ENCODE measurements at places on chromosomes 5 and 9.
A peak's percentile ranks its signal among the peaks of the same experiment; 100 is the strongest.

- DNase-seq: no peak
Measured at GRCh38 chr5:2803751-2804150, 52.3 kb upstream of the IRX2 start.

DNA sequence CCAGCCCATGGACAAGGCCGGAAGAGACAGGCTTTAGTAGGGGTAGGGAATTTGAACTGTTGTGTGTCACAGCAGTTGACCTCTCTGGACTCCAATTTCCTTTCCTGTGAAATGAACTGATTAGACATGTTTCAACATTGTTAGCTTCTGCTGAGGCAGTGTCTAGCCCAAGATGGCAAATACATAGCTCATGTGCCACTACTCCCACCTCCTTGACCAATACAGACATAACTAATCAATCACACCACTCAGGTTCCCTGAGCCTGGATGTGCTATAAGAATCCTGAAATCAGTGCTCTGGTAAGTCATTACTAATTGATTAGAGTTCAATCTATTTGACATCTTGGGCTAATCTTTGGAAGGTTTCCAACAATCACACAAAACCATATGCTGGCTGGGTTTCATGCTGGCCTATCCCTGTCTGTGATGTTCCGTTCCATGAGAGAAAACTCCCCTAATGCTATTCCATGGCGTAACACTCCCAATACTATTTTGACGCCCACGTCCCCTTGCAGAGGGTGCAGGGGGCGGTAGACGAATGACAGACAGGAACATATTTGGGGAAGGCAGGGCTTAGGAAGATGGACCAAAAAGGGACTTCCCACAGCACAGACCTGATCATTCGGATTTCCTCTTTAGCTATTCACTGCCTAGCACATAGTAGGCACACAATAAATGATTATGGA lies 95.2 kb downstream of the PDE6A start:
- no peak for DNase-seq

- no peak for DNase-seq
Measured at GRCh38 chr9:7287986-7288385, 511.6 kb downstream of the DMAC1 start.

DNA sequence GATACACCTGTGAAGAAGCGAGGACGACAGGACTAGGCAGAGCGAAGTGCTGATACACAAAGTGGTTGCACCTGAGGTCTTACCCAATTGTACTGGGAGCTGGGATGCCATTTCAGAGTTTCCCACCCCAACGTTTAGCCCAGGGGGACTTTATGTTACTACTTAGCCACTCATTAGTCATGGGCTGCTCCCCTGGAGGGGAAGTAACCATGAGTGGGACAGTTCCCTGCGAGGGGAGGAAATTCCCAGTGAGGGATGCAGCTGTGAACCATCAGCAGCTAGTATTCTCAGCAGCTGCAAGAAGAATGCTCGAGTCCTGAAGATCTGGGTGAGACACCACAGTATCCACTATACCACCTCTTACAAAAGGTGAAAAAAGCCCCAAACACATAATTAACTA lies 93.7 kb upstream of the ACTBL2 start:
- DNase-seq: no peak

GRCh38 chr9:75186767-75187380 lies 98.6 kb downstream of the OSTF1 start:
- peak; percentile 28 for DNase-seq

DNA sequence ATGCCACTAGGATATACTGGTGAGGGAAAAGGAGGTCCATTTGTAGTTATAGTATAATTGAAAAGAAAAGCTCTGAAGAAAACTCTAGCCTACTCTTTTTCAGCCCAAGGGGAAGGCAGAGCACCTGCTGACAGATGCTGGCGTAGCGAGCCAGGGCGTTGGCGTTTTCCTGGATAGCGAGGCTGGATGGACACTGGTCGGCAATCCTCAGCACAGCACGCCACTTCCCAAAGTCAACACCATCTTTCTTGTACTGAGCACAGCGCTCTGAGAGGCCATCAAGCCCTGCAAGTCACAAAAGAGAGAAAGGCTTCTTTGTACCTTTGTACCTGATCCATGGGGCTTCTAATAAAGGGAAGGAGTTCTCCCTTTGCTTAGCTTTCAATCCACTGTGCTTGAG lies 8.2 kb downstream of the ALDOB start:
- DNase-seq: no peak

GRCh38 chr9:98911042-98911441 lies 32.7 kb upstream of the COL15A1 start:
- DNase-seq: no peak

DNA sequence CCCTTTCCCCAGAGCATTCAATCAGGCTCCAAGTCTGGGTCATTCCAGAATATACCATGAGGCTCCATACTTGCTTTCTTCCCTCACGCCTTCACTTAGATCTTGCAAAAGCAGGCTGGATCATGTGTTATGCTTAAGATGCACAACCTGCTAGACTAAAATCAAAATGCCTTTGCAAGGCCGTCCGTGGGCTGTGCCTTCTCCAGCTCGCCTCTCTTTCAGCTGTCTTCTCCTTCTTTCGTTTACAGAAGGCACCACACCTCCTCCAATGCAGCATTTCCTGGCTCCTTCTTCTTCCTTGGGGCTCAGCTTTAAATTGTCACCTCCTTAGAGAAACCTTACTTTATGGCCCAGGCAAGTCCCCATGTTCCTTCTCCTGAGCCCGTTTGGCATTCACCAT lies 150.6 kb downstream of the ADCY2 start:
- DNase-seq: no peak

DNA sequence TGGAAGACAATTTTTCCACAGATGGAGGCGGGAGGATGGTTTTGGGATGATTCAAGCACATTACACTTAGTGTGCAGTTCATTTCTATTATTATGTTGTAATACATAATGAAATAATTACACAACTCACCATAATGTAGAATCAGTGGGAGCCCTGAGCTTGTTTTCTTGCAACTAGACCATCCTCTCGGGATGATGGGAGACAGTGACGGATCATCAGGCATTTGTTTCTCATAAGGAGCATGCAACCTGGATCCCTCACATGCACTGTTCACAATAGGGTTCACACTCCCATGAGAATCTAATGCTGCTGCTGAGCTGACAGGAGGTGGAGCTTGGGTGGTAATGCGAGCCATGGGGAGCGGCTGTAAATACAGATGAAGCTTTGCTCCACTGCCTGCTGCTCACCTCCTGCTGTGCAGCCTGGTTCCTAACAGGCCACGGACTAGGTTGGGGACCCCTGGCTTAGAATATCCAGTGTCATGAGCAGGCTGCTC lies 1.6 kb downstream of the STKLD1 start:
- DNase-seq: peak; percentile 66

GRCh38 chr5:17355586-17356346 lies 138.3 kb downstream of the BASP1 start:
- peak; percentile 60 for DNase-seq

DNA sequence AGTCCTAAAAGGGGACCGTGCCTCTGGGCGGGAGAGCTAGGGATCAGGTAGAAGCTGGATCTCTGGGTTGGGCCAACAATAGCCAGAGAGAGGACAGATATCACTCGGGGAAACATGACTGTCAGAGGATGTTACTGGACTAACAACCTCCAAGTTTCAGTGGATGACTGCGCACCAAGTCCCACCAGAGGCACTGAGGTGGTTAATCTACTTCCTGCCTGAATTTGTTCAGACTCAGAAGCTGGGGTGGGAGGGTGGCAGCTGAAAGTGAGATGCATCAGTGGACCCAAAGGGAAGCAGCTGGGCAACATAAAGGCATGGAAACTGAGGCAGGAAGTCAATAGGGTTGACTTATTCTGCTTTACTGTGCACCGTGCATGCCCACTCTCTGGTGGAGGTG lies 130.1 kb upstream of the SLC44A1 start:
- no peak for DNase-seq

GRCh38 chr5:55356896-55357295 lies 49.1 kb downstream of the MTREX start:
- DNase-seq: no peak

DNA sequence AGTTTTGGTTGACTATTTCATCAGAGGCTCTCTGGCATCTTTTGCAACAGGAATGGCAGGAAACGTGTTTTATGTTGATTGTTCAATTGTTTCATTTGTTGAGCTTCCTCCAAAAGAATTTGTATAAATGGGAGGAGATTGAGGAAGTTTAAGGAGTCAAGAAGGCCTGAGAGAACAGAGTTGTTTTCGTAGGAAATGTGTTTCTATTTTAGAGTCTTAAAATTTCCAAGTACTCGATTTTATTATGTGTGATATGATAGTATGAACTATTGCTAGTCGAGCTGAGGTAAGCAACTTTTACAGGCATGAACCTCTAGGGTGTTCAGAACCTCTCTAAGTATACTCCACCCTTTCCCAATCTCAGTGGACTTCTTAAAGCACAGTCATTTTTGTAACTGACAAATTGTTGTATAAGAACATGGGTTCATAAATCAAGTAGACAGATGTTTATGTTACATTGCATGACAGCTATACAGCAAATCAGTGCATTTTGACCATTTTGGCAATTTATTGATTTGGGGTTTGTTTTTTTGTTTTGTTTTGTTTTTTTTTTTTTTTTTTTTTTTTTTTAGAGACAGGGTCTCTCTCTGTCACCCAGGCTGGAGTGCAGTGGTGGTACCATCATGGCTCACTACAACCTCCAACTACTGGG lies 47.4 kb downstream of the POLK start:
- DNase-seq: no peak

GRCh38 chr9:109101202-109101595 lies 18.5 kb downstream of the TMEM245 start:
- no peak for DNase-seq

DNA sequence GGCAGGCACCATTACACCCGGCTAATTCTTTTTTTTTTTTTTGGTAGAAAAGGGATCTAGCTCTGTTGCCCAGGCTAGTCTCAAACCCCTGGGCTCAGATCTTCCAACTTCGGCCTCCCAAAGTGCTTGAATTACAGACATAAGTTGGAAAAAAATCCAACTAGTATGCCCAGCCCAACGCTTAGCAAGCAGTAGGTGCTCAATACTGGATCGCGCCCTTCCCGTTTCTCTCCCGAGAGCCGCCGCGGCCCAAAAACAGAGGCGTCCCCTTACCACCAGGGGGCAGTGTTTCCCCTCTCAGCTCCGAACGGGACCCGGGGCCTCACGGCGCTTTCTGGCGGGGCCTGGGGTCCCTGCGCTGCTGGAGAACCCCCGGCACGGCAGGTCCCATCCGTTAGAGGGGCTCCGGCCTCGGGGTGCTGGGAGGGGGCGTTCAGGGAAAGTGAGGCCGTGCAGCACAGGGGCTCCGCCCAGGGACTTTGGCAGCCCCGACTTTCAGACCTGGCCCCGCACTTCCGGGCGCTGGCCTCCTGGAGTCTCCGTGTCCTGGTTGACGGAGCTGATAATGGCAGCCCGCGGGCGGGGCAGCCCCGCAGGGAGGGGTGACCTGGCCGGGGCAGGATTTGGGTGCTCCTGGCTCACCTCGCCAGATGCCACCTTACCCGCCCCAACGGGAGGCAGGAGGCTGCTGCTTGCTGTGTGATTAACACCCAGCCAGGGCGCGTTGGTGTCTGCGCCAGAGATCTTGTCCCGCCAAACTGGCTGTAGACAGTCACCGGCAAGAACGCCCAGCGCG lies 15.2 kb downstream of the PTGES start:
- DNase-seq: peak; percentile 84

DNA sequence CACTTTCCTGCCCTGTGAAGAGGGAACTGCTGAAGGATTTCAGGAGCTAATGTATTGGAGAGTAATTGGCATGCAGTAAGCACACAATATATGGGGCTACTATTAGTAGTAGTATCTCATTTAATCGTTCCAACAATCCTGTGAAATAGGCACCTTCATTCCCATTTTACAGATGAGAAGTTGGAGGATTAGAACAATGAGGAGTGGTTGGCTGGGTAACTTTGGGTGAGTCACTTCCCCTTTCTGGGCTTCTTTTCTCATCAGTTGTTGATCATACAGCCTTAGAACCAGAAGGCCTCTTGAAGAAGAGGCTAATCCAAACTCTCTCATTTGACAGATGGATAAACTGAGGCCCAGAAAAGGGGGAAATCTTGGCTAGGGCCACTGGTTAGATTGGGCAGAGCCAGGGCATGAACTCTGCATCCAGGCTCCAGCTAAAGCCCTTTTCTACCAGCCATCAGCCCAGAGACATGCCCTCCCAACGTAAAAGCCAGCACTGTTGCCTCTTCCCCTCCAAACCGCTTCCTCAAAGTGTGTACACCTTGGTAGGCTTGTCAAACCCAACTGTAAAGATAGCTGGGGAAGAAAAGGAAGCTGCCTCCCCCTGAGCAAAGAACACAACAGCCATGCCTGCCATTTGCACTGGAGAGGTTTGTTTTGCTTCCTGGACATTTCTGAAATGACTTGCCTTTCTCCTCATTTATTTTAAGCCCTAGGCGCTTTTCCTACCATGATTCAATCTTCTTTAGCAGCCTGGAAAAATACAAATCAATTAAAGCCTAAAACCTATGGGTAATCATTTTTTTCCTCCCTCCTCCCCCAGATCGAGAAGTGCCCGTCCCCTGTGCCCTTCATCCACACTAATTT lies 992 bp downstream of the SPACA9 start:
- peak; percentile 41 for DNase-seq

DNA sequence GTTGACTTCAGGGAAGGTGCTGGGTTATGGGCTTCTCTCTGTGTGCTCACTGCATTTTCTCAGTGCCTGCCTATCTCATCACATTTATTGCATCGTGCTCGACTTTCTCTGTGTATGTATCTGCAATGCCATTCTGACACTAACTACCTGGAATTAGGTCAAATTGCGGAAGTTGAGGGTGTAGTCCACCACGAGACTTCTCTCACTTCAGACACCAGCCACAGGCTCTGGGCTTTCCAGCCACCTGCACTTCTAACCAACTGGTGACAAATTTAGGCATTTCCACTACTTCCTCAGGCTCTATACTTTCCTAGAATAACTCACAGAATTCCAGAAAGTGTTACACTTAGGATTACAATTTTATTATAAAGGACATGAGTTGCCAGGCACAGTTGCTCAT lies 188.6 kb upstream of the ZNF608 start:
- no peak for DNase-seq

- DNase-seq: no peak
Measured at GRCh38 chr5:30596495-30597064, 596.9 kb upstream of the CDH6 start.

DNA sequence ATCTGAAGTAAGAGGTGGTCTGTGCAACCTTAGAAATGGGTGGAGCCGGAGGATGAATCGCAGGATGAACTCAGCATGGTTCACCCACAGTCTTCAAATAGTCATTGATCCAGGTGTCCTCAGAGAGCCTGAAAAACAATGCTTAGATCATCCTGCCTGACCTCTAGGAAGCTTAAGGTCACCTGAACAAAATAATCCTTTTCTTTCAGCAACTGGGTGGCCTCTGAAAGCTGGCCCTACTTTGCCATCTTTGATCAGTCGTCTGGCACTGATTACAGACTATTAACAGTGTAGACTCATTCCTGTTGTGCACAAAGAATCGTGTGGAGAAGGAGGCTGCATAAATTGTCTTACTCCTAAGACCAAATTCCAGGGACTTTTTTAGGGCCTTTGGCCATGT lies 50.7 kb downstream of the PIP5K1B start:
- no peak for DNase-seq

Data from RKO (cell line).